ENCODE measurements at places on chromosomes 16 and 17.

GRCh38 chr17:64006361-64007088 lies 8.4 kb downstream of the PRR29 start:
- no peak for DNase-seq

- no peak for DNase-seq
Measured at GRCh38 chr16:88297178-88297720, 85.5 kb upstream of the ZNF469 start.

DNA sequence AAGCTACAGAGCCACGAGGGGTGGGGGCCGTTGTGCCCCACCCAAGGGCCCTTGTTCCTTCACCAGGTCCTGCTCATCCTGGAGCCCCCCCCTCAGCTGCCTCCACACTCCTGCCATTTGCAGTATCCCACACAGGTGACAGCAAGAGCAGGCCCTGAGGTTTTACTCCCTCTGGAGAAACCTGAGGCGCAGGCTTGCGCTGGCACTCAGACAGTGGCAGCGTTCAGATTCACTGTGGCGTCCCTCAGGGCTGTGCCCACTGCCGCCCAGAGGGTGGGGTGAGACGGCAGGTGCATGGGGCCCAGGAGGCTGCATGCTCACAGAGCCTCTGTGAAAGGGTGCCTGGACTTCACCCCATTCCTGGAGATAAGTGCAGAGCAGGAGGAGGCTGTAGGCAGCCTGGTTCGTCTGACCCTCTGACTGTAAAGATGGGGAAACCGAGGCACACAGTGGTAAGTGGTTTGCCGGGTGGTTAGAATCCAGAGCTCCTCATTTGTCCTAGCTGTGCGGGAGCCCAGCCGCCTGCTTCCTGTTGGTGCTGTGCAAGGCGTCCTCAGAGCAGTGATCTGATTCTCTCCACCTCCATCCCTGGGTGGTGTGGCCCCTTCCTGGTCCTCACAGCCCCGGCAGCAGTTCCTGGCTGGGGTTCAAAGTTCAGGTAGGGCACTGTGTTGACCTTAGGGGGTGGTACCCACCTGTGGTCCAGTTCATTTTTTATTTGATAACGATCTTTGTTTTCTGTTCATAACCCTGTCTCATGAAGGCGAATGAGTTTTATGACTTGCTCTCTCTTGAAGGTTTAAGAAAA lies 1.6 kb downstream of the SPIRE2 start:
- no peak for DNase-seq

GRCh38 chr17:66942451-66943264 lies 21.8 kb upstream of the CACNG4 start:
- no peak for DNase-seq

GRCh38 chr17:72008236-72008876 lies 112.5 kb upstream of the SOX9 start:
- DNase-seq = no peak

- no peak for DNase-seq
Measured at GRCh38 chr17:36851250-36851649, 86.0 kb upstream of the LHX1 start.

- no peak for DNase-seq
Measured at GRCh38 chr16:67965668-67966548, 2.5 kb downstream of the SLC12A4 start.

DNA sequence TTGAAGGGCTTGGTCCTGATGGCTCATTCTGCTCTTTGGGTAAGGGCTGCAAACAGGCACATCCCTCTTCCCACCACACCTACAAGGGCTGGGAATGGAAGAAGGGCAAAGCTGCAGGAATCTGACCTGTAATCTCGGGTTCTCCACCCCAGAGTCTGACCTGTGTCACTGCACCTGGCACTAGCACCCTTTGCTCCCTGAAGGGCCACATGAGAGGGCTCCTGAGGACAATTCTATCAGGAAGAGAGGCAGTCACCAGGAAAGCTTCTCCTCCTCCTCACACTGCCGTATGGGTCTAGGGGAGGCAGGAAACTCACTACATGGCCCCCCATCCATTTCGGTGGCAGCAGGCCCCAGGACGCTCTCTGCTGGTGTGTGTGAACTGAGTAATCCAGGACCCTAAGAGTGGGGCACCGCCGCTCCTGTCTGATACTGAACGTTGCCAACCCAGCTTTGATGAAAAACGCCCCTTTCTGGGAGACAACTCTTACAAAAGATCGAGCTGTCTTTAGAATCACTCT lies 26.4 kb downstream of the TTLL6 start:
- DNase-seq = no peak

DNA sequence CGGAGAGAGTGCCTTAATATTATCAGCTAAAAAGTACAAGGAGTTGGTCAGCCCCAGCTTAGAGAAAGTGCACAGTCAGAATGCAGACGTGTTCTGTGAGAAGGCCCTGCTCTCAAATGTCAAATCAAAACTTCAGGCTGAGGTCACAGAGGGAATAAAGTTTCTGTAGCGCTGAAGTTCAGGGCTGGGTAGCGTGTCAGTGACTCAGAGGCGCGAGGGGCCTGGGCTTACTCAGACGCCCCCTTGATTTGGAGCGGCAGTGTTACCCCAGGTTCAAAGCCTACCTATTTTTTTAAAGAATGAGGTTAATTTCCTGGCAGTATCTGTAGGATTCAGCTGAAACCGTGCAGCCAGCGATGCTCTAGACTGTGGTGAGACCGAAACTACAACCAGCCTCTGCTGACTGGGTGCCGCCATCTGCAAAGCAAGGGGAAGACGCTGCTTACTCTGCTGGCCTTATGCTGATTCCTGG lies 4.8 kb downstream of the CIAO3 start:
- no peak for DNase-seq

GRCh38 chr16:58211846-58212245 lies 13.9 kb upstream of the CSNK2A2 start:
- DNase-seq = no peak

DNA sequence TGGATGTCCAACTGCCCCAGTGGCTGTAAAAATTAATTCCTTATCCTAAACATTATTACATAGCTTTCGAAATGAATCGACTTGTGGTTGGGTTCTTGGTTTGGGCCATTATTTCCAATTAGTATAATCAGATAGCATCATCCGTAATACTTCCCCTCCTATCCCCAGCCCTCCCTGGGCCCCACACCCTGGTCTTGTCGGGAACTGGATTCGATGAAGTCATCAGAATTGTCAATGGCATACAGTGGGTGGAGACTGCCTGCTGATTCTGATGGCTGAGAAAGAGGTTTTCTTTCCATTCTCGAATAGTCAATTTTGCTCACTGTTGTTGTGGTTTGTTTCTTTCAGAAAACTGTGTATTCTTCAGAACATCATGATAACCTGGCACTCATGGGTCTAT lies 395.1 kb downstream of the SEC14L1 start:
- no peak for DNase-seq

- DNase-seq = no peak
Measured at GRCh38 chr17:36136036-36136435, 32.4 kb downstream of the CCL4 start.

GRCh38 chr17:27768858-27769410 lies 31.4 kb downstream of the NOS2 start:
- no peak for DNase-seq

GRCh38 chr17:15213381-15214087 lies 51.6 kb downstream of the PMP22 start:
- DNase-seq = no peak

- peak; percentile 73 for DNase-seq
Measured at GRCh38 chr16:637081-638018, 1.2 kb upstream of the METTL26 start.

DNA sequence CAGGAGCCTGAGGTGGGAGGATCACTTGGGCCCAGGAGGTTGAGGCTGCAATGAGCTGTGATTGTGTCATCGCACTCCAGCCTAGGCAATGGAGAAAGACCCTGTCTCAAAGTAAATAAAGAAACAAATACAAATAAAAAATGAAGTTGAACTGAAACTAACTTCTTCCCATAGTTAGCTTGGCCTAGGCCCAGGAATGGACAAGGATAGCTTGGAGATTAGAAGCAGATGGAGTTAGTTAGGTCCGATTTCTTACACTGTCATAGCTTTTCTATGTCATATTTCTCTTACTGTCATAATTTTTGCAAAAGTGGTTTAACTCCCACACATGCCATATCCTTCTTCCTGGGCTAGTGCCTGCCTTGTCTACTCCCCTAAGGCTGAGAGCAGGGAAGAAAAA lies 154.7 kb upstream of the CACNG3 start:
- no peak for DNase-seq

DNA sequence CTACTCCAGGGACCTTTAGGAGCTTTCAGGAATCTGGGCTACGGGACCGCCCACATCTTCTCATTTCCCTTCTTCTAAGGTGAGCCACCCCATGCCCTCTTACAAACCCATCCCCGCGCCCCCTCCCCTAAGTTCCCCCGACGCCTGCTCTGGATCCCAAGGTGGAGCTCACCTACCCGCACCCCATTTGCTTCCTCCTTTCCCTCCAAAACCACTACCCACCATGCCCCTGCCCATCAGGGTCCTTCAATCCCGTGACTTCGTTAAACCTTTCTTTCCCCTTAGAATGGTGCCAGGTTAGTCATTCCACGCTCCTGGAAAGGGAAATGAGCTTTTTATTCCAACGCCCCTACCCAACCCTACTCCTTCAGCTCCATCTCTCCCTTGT lies 326 bp upstream of the MTMR4 start:
- no peak for DNase-seq

GRCh38 chr17:64354396-64354795 lies 36.3 kb downstream of the PECAM1 start:
- no peak for DNase-seq

- DNase-seq = no peak
Measured at GRCh38 chr17:79797492-79798298, 818 bp upstream of the CBX8 start.

DNA sequence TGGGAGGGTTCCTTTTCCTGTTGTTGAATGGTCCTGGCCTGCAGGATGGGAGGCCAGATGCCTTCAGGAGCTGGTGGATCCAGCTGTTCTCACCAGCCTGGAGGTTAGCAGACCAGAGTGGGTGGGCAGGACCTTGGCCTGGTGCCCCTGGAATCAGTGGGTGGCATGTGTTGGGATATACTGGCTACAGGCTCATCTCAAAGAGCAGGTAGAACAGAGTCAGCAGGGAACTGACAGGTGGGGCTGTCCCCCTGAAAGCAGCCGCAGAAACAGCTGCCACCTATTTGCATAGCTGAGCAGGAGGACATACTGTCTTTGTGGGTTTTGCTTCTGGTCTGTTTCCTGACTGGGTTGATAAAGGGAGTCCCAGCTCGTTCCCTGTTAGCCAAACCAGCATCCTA lies 144.1 kb downstream of the RAB11FIP4 start:
- no peak for DNase-seq

- DNase-seq = no peak
Measured at GRCh38 chr17:57722704-57723043, 22.4 kb downstream of the CCDC182 start.

DNA sequence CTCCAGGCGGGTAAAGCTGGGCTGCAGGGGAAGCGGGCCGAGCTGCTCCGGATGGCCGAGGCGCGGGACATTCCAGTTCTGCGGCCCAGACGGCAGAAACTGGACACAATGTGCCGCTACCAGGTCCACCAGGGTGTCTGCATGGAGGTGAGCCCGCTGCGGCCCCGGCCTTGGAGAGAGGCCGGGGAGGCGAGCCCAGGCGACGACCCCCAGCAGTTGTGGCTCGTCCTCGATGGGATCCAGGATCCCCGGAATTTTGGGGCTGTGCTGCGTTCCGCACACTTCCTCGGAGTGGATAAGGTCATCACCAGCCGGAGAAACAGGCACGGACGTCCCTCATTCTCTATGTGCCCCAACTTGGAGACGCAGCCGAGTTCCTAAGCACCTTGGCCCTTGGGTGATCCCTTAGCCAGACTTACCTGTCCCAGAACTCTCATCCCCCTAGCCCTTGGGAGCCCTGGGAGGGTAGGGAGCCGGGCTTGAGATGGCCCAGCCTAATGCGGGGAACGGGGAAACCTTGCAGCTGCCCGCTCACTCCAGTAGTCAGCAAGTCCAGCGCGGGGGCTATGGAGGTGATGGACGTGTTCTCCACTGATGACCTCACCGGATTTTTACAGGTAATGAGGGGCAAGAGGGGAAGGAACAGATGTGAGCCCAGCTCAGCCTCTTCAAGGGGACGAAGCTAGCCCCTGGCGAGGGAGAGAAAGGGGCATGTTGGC lies 806 bp downstream of the MRM1 start:
- DNase-seq = no peak

GRCh38 chr16:58732545-58733247 lies 1.4 kb downstream of the GOT2 start:
- no peak for DNase-seq

DNA sequence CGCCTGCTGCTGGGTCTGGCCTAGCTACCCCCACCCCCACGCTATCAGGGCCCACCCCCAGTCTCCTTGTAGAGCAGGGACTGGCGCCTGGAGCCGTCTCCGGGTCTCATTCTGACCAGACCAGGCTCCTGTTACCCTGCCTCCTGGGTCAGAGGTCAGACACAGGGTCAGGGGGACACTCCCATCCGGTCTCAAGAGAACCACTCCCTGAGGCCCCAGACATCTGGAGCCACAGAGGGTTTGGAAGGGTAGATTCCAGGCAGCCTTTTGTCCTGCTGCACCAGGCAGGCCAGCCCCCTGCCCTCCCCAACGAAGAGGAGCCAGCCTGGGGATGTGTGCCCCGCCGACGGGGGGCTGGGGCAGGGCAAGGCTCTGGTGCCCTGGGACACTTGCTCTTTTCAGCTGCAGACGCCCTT lies 944 bp upstream of the WFIKKN1 start:
- no peak for DNase-seq

GRCh38 chr16:47250983-47251382 lies 107.2 kb upstream of the NETO2 start:
- DNase-seq = no peak

- DNase-seq = no peak
Measured at GRCh38 chr17:49402706-49403105, 12.0 kb downstream of the PHB1 start.

- DNase-seq = no peak
Measured at GRCh38 chr17:9350080-9350479, 225.5 kb downstream of the STX8 start.

- DNase-seq = no peak
Measured at GRCh38 chr16:73265124-73265837, 217.4 kb upstream of the ZFHX3 start.

DNA sequence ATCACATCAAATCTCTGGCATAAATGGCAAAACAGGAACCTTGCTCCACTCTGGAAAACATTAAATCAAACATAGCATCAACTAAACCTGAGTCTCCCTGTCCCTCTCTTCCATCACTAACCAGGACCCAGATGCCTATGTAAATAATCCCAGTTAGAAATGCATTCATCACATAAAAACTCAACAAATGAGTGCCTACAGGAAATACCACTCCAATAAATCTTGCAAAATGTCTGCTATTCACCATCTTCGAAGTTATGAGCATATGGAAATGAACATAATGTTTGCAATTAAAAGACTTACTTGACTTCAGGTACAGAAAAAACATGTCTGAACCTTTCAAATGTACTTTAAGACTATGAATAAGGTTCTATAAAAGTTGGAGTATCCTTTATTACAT lies 425.0 kb downstream of the CDH11 start:
- DNase-seq = no peak

GRCh38 chr17:80224683-80225082 lies 4.5 kb downstream of the SLC26A11 start:
- no peak for DNase-seq
